ENCODE measurements at places on chromosomes 4 and X.
A peak's percentile ranks its signal among the peaks of the same experiment; 100 is the strongest.

GRCh38 chrX:131987252-131987651, 35.9 kb upstream of the STK26 start:
- DNase-seq = no peak

- no peak for DNase-seq
Observed at GRCh38 chrX:149572743-149573142, 14.5 kb downstream of the MAGEA9B start.

DNA sequence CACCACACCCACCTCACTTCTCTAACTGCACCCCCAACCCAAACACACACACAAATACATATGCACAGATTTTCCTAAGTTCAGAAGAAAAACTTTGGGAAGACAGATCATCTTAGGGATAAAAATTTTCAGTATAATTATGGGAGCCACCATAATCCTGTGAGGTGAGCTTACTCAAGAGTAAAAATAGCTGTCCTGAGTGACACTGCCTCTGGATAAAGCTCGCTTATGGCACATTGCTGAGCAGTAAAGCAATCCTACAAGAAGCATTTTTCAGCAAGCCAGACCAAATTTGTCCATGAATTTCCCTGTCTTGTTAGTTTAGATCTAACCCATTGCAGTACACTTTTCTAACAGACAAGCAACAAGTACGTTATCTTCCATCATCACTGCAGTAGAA, 83.8 kb downstream of the INPP4B start:
- no peak for DNase-seq

GRCh38 chr4:95170176-95170575, 378.6 kb downstream of the UNC5C start:
- no peak for DNase-seq

GRCh38 chr4:23234716-23235115, 542.0 kb downstream of the GBA3 start:
- DNase-seq = no peak

DNA sequence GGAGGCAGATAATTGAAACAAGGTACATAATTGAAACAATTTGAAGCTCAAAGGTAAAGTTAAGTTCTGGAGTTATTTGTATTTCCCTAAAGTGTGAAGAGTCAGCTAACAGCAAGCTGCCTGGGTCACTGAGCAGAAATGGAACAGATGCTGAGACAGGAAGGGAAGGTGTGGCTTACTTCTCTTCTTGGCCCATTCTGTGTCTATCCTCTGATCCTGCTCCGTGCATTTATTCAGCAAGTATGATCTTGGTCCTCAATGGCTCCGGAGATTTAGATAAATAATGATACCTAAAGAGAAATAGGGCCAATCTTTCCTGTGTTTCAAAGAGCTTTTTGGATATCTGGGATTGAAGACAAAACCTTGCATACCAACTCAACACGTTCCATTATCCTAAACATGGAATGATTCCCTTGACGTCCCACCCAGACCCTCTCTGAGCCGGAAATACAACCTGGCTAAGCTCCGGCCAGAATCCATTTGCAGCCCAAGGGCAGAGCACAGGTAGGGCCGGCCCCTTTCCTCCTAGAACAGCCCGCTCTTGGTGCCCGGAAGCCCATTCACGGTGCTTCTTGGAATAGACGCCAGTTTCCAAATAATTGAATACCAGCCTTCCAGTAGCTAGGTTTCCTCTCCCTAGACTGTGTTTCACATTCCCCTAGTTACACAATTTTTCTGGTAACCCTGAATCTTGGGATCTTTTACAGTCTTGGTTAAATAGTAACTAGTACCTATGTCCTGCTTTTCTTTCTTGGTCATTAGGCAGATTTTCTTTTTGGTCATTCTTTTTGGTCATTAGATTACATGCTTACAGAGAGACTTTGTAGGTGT, 211.0 kb downstream of the NWD2 start:
- no peak for DNase-seq

DNA sequence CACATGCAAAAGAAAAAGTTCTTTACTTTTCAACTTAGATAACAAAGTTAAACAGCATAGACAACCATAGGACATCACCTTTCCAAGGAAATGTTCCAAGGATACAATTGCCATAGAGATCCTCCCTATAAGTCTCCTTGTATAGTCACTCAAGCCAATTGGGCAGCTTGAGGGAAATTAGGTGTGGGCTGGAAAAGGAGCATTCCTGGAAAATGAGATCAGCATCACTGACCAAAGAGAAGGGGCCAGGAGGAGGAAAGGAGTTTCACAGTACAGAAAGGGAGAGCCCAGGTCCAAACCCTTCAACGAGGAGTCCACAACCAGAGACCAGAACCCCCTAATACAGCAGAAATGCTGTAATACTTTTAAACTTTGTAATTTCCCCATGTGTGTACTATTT, 91.5 kb upstream of the PPARGC1A start:
- DNase-seq = no peak

GRCh38 chr4:121726642-121727268, 30.0 kb upstream of the ANXA5 start:
- peak; percentile 29 for DNase-seq

Data from AG08396 (cell line).